ENCODE measurements at places on chromosomes 1 and 21.
A peak's percentile ranks its signal among the peaks of the same experiment; 100 is the strongest.

- DNase-seq: no peak
Measured at GRCh38 chr1:183953031-183953430, 84.5 kb downstream of the COLGALT2 start.

- no peak for DNase-seq
Measured at GRCh38 chr1:184906761-184907160, 67.5 kb downstream of the NIBAN1 start.

DNA sequence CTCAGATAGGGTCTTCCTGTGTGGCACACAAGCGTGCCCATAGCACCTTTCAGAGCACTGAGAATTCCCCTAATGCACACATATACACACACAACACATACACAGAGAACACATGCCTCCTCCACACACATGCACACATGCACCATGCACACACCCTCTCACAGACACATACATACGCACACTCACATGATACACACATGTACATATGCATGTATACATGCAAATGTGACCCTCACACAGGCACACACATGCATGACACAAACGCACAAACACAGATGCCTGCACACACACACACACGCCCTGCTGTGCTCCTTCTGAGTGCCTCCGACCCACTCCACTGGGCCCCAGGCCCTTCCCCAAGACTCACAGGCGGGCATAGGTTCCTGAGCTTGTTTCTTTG lies 251.0 kb downstream of the PTPRU start:
- DNase-seq: no peak

DNA sequence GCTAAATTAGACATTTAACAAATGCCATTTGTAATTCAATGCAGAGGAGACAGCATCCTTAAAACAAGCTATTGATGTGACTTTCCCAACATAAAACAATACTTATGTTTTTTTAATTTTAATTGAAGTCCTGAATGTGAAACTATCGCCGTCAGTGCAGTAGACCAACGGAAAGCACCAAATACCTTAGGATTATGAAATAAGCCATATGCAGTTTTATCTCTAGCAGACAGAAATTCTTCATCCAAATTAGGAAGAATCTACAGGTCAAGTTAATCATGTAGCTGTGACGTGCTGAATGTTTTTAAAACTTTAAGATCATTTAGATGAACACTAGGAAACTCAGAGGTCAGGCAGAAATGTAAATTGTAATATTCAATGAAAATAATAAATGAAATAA lies 714 bp upstream of the ST6GALNAC5 start:
- no peak for DNase-seq

GRCh38 chr1:231446138-231446537 lies 24.1 kb upstream of the EGLN1 start:
- no peak for DNase-seq

GRCh38 chr21:45461369-45461750 lies 56.4 kb downstream of the COL18A1 start:
- no peak for DNase-seq

DNA sequence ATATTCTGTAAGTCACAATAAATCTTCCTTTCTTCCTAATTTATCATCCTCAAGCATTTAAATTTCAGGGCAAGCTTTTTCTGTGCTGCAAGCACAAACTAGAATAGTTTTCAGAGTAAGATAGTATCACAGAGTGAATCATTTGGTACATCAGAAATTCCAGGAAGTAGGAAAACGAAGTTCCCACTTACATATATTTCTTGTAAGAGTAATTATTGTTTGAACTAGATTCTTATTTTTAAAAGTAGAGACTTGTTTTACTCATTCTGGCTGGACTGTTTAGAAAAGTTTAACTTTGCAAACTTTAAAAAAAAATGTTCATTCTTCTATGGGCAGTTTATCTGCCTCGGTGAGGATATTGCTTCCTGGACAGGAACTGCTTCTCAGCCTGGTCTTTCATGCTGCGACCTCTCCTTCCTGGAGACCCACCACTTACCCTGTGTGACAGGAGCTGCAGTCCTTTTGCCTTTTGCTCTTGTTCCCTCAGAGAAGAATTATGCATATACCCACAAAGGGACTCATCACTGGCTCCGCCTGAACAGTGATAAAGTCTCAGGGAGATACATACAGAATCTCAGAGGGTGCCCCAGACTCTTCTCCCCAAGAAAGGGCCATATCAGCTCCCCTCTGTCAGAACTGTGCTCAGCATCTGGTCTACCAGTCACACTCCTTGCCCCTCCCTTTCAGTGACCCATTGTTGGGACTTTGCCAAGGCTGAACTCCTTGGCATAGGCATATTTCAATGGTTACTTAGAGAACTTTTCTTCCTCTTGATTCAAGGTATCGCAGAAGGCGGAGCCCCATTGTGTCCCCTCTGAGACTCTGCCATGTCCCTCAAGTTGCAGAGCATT lies 102.7 kb upstream of the CD55 start:
- DNase-seq: no peak

DNA sequence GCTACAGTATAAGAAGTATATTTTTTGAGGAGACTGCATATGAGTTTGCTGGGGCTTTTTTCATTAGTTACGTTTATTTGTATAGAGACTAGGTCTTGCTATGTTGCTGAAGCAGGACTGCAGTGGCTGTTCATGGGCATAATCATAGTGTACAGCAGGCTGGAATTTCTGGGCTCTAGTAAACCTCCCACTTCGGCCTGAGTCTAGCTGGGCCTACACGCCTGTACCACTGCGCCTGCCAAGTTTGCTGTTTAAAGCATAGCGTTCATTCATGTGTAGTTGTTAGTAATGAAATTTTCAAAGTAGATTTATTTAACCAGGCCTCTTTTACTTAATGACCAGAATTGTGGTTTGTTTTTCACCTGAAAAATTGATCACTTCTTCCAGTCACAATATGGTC lies 33.8 kb downstream of the HS2ST1 start:
- DNase-seq: no peak

DNA sequence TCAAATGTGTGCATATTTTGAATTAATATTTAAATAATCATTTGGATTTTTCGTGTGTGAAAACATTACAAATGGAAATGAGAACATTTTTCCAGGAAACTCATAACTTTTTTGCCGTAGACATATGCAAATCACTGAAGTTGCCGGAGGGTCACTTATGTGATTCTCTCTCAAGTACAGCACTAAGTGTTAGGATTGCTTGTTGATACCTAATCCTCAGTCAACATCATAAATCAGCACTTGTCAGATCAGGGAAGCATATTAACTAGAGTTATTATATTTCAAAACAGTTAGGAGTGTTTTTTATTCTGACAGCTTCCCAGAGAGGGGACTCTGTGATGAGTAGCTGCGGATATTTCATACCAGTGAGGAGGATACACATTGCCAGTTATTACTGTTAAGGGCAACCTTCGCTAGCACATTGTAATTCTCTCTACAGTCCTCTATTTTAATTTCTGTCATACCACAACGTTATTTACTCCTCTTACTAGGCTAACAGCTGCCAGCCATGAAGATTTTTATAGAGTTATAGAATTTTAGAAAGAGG lies 41.5 kb downstream of the NCAM2 start:
- no peak for DNase-seq

DNA sequence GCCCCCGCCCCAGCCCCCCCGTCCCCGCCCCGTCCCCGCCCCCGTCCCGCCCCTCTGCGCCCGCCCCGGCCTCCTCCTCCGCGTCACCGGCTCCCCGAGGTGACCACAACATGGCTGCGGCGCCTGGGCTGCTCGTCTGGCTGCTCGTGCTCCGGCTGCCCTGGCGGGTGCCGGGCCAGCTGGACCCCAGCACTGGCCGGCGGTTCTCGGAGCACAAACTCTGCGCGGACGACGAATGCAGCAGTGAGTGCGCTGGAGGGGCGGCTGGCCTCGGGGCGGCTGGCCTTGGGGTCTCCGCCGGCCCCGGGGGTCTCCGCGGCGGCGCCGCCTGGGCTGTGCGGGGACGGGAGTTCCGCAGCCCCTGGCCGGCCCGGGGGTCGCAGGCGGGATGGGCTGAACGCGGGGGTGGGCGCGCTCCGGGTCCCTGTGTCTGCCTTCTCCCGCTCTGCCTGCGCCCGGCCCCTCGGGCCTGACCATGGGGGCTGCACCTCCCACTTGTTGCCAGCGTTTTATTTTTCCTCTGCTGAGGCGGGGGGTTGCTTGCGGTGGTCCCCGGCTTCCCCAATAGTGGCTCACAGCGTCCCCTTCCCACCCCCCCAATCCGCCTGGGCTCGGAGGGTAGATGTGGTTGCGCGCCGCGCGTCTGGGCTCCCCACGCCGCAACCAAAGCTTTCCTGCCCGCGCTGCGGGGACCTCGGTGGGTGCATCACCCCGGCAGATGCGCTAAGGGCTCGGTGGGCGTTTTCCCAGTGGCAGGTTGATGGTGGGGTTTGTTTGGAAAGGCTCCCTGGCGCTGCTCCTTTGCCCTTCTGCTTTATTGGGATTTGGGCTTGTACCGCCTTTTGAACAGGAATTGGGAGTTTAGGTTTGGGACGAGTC lies at the start of gene MIA3:
TSS of gene MIA3 (plus strand) at position 97 of the 879 bp plus-strand sequence. CDS start at position 111, 14 bp downstream.
- peak; percentile 80 for DNase-seq

DNA sequence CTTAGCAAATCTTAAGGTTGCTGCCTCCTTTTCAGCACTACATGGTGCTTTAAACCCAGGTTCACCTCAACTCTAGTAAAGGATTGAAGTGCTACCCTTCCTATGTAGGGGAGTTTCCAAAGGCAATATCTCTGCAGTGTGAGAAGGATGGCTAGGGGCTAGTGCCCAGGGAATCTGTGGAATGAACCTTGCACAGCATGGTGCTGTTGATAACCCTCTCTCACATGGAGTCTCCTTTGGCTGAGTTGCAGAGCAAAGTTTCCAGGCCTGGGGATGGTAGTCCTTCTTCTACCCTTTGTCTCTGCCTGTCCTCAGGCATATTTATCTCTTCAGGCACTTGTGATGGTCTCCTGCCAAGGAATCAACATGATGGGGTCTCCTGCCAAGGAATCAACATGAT lies 59.4 kb downstream of the AXDND1 start:
- DNase-seq: no peak

- DNase-seq: no peak
Measured at GRCh38 chr1:40258445-40258769, 371 bp downstream of the ZMPSTE24 start.
